Stromal cell of bone marrow (primary cell): ENCODE measurements at places on chromosomes 5 and 9.

- no peak for DNase-seq
These were observed 136.3 kb downstream of the PALM2AKAP2 start for GRCh38 chr9:109916316-109916715.

GRCh38 chr5:52794519-52794918 is 6.8 kb downstream of the ITGA1 start:
- no peak for DNase-seq

DNA sequence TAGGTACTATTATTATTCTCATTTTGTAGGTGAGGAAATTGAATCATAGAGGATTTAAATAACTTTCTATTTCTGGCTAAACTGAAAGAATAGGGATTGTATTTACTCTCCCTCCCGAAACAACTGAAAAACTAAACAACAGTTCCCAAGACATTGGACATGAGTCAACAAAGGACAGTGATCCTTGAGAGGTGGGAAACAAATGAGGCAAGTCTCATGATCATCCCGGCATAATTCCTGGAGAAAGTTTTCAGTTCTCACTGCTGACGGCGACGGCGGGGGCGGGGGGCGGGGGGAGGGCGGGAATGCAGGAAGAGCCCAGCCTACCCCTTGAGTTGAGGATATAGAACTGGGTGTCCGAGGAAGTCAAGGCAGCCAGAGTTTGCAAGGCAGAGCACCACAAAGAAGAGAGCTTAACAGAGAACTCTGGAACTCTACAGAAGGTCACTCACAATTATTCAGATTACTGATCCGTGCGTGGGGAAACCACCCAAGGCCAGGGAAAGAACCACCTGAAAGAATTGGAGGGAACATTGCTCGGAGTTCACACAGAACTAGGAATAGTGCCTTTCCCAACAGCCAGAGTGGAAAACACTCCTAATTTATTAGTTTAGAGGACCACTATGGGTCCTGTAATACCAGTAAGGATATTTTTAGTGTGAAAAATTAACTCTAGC is 27.4 kb upstream of the WHRN start:
- no peak for DNase-seq

DNA sequence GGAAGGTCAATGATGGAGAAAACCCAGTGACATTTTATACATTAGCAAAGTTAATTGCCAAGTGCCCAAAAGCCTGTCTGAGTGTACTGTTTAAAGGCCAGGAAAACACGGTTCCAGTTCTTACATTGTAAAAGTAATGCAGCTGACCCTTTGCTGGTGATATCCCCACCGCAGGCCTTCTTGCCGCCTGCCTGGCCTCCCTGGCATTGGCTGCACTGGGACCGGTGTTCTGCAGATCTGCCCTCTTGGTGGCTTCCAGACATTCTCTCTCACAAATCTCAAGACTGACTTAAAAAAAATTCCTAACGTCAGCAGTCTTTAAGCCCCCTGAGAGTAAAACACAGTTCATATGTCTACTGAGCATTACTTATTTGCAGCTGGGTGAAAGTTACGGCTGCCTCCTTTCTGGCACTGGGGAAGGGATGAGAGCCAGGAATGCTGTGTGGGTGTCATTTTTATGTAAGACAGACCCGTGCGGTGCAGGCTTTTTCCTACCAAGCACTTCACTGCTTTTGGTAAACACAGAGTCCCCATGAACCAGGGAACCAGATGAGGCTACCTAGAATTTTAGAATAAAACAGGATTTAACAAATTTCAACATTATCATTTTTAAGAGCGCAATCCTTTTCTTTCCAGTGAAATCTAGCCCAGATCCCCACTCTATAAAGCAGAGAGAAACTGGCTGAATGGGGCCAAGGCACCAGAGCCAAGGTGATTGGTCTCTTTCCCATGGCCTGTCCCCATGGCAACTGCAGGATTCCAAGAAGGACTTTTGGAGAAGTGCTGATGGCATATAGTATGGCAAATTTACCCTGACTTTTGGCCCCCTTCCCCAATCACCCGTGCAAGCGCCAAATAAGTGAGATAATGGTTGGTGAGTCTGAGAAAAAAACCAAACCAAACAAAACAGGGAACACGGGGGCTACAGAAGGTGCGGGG is 80.8 kb downstream of the LMNB1 start:
- DNase-seq = no peak
